Endodermal cell (in vitro differentiated cells): ENCODE measurements at places on chromosomes 5 and 9. TPM values are rescaled to one million over a fixed set of nuclear protein-coding genes. Genes with fewer than 3 reads are reported as not detected.

GRCh38 chr5:33482335-33482734, 41.6 kb downstream of the TARS1 start:
- peak; percentile 92 for DNase-seq

DNA sequence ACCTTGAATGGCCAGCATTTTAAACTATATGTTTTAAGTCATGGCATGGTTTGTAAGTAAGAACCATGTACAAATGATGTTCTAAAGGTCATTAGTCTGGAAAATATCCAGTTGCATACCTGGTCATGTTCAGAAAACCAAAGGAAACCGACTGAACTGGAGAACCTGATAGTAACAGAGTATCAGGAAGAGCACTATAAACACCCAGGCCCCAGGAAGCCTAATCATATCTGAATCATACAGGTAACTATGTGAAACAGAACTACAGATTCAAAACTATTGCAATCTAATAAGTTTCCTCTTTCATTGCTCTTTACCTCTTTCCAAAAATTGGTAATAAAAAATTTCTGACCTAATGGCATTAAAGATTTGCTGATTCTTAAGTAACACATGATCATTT, 500.3 kb downstream of the ARHGEF28 start:
- DNase-seq: no peak

GRCh38 chr9:115234094-115234493, 116.1 kb upstream of the TNC start:
- no peak for DNase-seq

ADRB2 gene
- 0.20 and 0.36 TPM in 2 replicates for total RNA-seq

GRCh38 chr9:99030092-99030511, 74.8 kb upstream of the TGFBR1 start:
- no peak for DNase-seq

DNA sequence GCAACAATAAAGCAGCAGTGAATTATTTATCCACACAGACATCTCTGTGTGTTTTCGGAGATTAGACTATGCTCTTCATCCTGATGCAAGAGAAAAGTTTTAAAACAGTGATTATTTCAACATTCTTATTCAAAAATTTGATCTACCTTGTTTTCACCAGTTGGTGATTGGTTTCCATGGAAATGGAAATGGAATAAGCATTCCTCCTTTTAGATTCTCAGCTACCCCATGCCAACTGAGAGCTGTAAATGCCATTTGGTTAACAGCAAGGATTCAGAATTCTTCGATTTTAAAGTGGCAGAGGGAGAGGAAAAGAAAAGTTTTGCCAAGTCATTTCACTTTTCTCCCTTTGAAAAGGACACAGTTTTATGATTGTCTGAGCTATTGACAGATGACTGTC, 154.7 kb downstream of the PCSK5 start:
- no peak for DNase-seq

DNA sequence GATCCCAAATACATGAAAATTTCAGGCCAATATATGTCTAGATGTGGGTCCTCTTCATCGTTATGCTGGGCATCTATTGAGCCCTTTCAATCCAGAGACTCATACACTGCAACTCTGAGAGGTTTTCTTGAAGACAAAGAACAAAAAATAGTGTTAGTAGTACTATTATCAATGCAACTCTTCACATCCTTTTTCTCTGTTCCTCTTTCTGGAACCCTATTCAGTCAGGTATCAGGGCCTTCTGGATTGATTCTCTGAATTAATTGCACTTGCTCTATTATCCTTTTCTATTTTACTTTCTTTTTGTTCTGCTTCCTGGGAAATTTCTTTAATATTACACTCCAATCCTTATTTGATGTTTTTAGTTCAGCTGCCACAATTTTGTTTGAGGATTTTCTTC, 18.5 kb upstream of the FAM120A start:
- no peak for DNase-seq

DNA sequence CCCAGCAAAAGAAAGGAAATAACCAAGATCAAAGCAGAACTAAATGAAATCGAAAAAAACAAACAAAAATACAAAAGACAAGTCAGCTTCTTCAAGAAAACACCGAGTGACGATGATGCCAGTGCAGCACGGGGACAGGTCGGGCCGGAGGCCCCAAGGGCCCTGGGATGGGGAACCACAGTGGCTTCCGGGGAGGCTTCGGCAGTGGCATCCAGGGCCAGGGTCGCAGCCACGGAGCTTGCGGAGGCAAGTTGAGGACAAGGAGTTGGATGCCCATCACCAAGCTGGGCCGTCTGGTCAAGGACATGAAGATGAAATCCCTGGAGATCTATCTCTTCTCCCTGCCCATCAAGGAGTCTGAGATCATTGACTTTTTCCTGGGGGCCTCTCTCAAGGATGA, 53.2 kb upstream of the WDR41 start:
- DNase-seq: no peak

- no peak for DNase-seq
Observed at GRCh38 chr5:117877731-117878130, 1110.6 kb downstream of the DTWD2 start.

DNA sequence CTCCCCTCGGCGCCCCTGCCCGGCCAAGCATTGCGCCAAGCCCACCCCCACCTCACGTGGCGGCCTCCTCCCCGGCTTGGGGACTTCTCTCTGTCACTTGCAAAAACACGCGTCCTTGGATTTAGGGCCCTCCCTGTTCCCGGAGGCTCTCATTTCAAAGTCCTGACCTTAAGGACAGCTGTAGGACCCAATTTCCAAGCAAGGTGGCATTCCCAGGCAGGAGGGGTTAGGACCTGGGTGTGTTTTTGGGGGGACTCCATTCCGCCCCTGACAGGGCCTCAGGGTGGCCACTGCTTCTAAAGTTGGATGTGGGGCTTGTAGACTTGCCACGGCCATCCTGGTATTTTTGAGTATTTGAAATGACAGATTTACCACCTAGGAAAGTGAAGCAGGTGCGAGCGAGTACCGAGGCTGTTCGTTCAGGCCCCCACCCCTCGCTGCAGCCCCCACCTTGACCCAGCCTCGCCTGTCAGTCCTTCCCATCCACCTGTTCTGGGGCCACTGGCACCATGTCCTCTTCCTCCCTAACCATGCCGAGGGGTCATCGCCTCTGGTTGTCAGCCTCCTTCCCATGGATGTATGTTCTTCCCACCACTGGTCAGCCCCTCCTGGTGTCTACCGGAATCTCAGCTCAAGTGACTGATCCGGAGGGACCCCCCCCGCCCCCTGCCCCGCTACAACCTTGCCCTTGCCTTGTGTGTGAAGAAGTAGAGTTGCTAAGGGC, 52.4 kb downstream of the MRPL36 start:
- DNase-seq: peak; percentile 22

- DNase-seq: no peak
Observed at GRCh38 chr5:102278231-102278630, 17.9 kb downstream of the SLCO4C1 start.

GRCh38 chr5:142845402-142845921, 75.3 kb downstream of the ARHGAP26 start:
- no peak for DNase-seq

C6 gene
- total RNA-seq: 0.14 TPM in 1 of 2 replicates, not detected in the other

DNA sequence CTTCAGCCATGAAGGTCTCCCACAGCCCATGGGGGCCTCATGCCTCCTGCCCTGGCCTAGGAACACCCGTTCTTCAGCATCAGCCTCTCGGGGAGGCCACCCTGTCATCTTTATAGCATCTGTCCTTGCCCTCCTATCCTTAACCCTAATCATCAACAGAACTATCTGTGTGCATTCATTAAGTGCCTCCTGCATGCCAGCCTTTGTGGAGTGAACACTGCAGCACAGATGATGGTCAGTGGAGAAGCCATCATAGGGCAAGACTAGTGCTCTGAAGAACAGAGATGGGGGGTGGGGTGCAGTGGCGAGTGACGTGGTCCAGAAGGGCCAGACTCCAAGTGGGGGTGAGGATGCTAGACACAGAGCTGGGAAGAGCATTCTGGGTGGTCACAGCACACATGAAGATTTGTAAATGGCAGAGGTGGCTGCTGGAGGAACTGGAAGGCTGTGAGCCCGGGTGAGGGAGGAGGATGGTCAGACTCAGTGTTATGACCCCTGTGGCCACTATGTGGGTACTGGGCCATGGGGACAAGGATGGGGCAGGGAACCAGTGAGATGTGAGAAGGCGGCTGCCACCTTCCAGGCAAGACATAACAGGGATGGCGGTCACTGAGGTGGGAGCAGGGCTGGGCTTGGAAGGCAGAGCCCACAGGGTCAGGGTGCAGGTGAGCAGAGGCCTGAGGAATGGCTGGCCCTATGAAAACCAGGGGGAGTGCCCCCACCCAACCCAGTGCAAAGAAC, 3.6 kb upstream of the CARD19 start:
- DNase-seq: peak; percentile 32

- no peak for DNase-seq
Observed at GRCh38 chr9:122337556-122337929, 33.3 kb upstream of the PTGS1 start.

DNA sequence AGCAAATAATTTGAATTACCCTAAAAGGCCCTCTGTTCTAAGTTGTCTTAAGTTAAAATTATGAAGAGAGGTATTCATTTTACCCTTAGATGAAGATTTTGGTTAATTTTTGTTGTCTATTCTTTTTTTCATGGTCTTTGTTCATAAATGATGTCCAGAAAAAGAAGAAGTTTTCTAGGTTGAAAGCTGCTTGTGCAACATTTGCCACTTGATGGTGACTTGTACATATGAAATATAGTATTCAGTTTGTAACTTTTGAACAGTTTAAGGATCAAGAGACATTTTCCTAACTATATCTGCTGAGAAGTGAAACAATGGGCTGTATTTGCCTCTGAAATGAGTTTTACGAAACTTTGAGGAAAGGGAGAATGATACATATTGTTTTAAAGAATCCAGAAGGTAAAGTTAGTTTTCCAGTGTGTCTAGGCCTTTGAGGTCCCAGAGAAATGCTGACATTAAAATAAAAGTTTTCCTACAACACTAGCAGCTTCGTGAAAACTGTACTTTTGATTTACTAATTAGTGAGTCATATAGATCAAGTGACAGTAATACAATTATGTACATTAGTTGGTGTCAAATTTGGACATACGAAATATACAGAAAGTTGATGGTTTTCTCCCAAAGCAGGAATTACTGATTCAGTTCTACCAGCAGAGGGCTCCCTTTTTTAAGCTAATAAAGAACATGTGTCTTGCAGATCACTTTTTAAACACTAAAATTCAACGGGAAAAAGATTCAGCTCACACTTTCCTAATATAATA, 70.5 kb downstream of the PIK3R1 start:
- no peak for DNase-seq

DNA sequence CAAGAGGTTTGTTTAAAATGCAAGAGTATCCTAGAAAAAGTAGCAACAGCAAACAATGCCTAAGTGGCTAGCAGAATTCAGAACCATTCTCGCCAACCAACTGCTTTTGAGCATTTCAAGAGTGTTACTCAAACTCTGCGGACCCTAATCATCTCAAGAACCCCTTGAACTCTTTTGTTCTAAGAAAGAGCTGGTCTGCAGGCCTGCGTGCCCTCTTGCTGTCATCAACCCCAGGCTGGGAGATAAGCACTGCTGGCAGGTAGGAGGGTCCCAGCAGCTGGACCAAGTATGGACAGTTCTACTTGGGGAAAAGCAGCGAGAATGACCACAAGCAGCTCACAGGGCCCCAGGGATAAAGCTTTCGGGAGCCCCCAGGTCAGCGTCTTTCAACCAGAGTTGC, 38.3 kb downstream of the MYO10 start:
- DNase-seq: peak; percentile 63

DNA sequence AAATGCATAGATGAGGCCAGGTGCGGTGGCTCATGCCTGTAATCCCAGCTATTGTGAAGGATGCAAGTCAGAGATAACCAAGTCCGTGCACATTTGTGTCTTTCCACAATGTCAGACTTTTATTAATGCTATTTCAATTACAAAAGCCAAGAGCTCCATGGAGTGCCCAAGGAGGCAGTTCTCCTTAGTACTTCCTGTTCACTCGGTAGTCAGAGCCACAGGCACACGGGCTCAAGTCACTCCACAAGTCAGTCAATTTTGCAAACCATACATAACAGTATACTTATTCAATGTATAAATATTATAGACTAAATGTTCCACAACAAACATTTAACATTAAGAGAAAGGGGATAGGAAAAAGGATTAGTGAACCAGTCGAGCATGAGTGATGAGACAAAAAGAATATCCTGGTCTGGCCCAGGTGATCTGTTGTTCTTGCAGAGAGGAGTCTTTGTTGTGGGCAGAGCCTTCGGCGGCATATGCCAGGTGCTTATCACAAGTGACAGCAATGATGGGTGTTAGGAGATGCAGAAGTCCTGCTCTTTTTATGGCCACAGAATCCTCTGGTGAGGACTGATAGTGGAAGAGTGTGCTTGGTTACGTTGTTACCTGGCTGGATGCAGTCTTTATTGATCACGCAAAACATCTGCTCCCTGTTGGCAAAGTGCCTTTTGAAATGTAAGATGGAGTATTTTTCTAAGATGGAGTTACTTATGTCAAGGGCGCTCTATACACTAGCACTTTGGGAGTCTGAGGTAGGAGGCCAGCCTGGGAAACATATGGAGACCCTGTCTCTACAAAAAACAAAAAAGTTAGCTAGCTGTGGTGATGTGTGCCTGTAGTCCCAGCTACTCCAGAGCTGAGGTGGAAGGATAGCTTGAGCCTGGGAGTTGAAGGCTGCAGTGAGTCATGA, 167.0 kb upstream of the FBXL17 start:
- no peak for DNase-seq

DNA sequence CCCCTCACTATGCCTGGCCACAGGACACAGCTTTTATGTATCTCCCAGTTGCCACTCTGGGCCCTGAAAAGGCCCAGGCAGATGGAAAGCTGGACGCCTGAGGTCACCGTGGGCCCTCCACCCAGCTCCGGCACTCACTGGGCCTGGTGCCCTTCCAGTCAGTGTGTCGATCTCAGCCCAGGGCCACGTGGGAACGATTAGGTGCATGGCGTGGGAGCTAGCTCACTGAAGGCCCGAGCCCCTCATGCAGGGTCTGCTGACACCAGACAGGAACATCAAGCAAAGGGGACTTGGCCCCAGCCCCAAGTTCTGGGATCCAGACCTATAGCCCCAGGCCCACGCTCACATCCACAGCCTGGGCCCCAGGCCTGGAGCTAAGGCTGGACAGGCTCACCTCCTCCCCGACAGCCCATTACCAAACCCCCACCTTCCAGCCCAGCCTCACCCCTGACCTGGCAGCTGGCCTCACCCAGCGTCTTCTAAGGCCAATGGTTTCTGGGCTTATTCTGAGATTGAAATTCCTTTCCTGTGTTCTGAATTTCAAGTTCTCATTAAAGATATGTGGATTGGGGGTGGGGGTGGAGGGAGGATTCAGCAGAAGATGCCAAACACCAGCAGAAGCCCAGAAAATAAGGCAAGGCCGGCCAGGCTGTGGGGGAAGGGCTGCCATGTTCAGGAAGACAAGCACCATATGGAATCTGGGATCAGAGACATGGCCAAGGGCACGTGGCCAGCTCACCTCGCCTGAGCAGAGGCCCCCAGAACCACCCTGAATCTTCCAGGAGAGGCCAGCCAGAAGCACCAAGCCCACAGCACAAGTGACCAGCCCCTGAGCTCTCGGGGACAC, 74.5 kb downstream of the ADAMTS2 start:
- peak; percentile 33 for DNase-seq

C8G gene
- total RNA-seq: 1.5 and 1.6 TPM in 2 replicates

DNA sequence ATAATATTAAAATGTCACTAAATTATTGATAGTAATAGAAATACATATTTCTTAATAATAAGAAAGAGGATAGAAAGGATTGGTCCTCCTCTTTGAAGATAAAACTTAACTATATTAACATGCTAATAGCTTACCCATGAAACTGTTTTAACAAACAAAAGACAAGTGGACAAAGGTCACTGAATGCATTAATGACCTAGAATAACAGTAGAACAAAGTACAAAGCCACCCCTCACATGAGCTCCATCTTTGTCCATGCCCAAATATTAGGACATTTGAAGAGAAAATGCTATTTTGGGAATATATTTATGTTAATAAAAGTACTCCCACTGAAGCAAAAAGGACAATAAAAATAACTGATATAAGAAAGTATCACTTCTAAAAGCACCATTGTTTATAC, 34.1 kb upstream of the SLC22A5 start:
- DNase-seq: no peak
